Activated T-helper 2 cell treated with anti-CD3 and anti-CD28 coated beads, Interferon-gamma antibody, Interleukin-2, Interleukin-4, amounts not matched to agents 10 μg/mL and 5 μg/mL and 100 μg/mL, durations not matched to agents 14 hours and 24 hours and 36 hours (primary cell): ENCODE measurements at places on chromosomes 2 and 18. TPM values are rescaled to one million over a fixed set of nuclear protein-coding genes. Genes with fewer than 3 reads are reported as not detected.
A peak's percentile ranks its signal among the peaks of the same experiment; 100 is the strongest.

The IL36G gene
- not detected in 2 replicates for total RNA-seq

The CCDC74A gene
- total RNA-seq: 2.8 and 3.3 TPM in 2 replicates

DNA sequence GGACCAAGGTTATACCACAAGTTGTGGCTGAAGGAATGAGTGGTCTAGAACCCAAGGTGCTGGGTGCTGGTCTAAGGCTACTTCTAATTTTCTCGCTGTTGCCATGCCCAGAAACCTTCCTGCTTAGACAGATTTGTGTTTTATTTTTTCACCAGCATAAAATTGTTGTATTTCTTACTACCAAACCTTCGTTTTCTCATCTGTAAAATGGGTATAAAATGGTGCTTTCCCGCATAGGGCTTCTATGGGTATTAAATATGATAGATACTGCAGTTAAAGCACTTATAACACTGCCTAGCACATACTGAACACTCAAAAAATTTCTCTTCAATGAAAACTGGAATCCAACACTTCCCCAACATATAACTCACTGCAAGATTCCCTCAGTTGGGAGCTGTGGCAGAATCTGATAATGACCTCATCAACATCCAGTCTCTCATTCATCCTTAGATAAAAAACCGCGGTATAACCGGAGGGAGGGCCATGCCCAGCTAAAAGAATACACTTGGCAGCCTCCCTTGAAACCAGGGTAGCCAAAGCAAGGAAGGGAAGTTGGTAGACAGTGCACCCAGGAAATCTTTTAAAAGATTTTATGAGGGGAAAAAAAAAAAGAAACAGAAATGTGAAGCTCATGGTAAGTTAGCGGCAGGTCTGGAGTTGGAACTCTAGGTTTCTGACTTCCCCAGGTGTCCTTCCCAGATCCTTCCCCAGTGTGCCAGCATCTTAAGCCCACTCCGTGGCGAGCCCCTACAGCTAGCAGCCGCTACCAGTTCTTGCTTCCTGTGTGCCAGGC, 1.2 kb downstream of the NEMP2 start:
- no peak for DNase-seq

- DNase-seq: no peak
These were observed 28.4 kb upstream of the SUCLG1 start for GRCh38 chr2:84487298-84487996.

DNA sequence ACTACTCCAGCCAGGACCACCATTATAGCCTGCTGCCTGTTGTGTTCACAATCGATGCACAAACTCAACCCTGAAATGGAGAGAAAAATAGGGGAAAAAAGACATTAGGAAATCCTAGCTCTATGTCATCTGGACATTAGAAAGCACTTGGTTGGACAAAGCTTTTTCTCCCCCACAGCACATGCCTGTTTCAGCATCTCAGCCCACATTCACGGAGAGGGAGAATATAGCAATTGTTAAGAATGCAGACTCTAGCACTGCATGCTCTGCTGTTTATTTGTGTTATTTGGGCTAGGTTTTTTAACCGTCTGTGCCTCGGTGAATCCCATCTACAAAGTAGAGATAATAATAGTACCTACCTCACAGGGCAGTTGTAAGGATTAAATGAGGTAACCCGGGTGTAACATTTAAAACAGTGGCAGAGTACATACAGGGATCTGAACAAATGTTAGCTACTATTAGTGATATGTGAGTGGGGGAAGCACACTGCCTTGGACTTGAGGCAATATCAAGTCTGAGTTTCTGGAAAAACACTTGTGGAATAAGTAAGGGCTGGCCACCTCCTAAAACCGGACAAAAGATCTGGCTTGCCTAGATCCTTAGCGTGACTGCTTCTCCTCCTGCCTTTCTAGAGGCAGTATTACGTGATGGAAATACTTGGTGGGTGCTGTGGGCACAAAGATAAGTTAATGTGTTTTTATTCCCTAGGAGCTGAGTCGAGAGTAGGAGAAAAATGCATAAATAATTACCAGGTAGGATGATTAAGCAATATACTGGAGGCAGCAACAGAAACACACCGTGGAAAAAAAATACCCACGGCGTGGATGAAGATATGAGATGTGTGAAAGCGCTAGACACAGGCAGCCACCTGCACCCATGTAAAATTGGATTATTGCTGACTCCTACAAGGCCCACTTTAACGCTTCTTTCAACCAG, 1.0 kb upstream of the PPP1CB start:
- DNase-seq: peak; percentile 23

DNA sequence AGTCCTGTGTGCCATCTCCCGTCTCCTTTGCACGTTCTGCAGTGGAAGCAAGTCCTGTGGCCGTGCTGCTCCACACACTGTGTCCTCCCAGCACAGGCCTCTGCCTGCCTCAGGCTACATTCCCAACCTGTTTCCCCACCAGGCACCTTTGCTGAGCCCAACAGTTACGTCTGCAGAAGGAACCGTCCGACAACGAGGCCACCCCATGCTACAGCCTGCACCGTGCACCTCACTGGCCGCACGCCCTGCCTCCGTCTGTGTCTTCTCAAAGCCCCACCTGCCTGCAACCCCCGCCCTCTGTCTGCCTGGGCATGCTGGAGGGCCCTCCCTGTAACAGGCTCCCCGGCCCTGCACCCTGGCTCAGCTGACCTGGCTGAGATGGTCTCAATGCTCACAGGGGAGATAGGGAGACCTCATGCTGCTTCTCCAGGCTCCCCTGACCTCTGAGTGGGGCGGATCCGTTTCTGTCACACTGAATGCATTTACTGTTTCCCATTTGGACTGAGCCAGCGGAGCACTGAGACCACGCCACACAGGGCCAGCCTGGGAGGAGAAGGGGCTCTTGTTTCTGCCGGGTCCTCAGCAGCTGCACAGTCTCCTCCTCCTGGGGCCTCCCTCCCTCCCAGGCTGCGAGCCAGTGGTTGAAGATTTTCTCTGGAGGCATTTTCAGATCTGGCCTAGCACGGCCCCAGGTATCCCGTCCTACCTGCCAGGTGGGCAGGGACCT, 109.1 kb upstream of the OTOS start:
- no peak for DNase-seq

The CNDP2 gene
- 158 and 166 TPM in 2 replicates for total RNA-seq

- DNase-seq: no peak
These were observed 73.2 kb downstream of the HS1BP3 start for GRCh38 chr2:20577495-20578235.

DNA sequence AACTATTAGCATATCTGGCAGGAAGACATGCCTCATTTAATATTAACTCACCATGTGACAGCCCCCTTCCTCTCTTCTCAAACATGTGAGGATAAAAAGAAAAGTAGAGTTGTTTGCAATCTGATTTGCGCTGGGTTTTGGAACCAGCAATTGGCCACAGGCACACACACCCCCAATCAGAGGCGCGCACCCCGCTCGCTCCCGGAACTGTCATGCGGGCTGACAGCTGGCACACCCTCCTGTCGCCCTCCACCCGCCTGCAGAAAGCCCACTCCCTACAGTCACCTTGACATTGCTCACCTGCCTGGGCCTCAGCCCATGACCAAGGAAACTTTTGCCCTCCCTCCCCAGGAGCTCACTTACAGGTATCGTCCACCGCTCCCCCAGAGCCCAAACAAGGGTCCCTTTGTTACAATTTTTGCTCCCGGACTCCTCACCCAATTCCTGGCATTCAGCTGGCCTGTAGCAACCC, 1.1 kb downstream of the COBLL1 start:
- no peak for DNase-seq

The KIAA2012 gene
- not detected in 2 replicates for total RNA-seq

GRCh38 chr2:69644506-69644979, 1.0 kb upstream of the AAK1 start:
- no peak for DNase-seq

GRCh38 chr18:73563901-73564472, 583.6 kb downstream of the FBXO15 start:
- no peak for DNase-seq

The SCN3A gene
- total RNA-seq: 0.05 TPM in 1 of 2 replicates, not detected in the other

The AMER3 gene
- not detected in 2 replicates for total RNA-seq

DNA sequence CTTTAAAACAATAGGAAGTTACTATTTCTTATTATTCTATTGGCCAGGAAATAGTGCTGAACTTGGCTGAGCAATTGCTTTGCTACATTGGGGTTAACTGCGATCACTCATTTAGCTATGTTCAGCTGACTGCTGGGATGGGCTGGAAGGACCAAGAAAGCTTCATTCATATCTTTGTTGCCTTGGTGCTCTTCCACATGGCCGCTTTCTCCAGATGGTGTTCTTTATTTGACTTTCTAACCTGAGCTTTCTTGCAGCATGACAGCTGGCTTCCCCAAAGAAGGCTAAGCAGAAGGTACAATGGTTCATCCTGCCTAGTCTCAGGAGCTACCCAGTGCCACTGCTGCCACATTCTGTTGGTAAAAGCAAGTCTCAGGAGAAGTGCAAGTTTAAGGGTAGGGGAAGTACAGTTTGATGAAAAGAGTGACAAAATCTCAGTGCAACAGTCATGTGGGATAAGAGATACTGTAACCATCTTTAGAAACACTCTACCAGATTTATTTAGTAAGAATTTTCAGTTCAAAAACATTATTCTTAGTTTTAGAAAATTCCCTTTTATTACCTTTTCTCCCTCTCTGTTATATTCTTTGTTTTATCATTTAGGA, 180.6 kb upstream of the RBMS1 start:
- no peak for DNase-seq

The ZNF2 gene
- 3.3 and 3.6 TPM in 2 replicates for total RNA-seq

- DNase-seq: no peak
These were observed 12.8 kb upstream of the SMCHD1 start for GRCh38 chr18:2642771-2643170.

- DNase-seq: no peak
These were observed 19.2 kb upstream of the SLC14A2 start for GRCh38 chr18:45596036-45596435.

DNA sequence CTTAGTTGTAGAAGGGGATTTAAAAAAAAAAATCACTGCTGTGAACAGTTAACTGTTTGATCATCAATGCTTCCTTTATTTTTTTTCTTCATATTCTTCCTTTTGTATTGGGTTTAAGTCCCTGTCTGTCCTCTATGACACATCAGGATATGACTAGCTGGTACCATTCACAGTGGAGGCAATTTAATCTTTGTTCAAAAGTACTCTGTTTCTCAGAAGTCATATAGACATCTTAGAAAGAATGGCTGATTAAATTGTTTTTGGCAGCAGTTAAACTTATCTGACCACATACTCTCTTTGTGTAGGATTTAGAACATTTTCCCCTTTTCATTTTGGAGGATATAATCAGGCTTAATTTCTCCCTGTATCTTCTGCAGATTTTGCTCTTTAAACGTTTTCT, 807.8 kb upstream of the CDH2 start:
- no peak for DNase-seq

GRCh38 chr18:74244554-74244953, 47.2 kb downstream of the CYB5A start:
- no peak for DNase-seq

GRCh38 chr2:85714841-85715240, 20.7 kb downstream of the GNLY start:
- DNase-seq: no peak

The BCL11A gene
- total RNA-seq: 0.21 TPM in 2 replicates

The LRRC30 gene
- total RNA-seq: not detected in 2 replicates

GRCh38 chr18:21257386-21257785, 15.4 kb downstream of the GREB1L start:
- DNase-seq: no peak

DNA sequence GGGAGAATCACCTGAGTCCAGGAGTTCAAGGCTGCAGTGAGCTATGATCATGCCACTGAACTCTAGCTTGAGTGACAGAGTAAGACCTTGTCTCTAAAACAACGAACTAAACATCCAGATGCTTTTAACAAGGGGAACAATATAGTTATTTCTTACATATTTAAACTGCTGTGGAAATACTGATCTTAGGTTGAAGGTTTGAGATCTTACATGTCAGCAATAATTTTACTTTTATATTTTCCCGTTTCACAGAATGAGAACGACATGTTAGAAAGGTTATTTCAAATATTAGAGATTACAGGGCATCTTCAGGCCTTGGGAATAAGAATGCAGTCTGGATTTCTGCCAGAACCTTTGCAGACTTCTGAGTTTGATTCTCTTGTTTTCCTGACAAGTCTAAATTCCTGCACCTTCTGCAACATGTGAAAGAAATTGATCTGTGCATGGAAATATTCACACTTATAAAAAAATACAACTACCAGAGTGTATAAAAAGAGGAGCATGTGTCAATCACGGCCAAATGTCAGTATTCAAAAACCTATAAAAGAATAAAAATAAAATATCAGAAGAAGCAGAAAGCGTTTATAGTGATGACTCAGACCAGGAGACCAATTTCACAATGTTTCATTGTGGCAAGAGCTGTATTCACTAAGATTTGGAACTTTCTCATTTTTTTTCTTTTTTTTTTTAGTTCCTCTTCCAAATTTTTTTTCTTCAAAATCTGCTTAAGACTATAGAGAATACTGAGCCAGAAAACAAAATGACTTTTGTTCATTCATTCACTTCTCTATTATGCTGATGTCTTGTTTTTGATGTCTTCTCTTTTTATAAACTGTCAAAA, 29.6 kb downstream of the COLEC12 start:
- DNase-seq: no peak

DNA sequence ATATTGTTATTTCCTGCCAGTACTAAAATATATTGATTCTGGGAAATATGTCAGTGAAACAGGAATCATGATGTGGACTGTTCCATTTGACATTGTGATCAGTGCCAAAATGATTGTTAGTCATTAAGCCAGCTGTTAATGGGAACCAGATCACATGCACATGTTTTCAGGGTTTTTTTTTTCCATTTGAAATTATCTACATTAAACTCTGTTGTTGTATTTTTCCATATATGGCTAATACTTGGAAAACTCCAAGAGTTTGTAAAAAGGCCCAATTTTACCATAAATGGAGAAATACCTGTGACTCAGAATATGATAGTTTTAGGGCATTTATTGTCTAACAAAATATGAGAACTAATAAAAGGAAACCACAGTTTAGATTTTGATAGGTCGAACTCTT, 13.4 kb downstream of the ITGAV start:
- no peak for DNase-seq

The PER2 gene
- total RNA-seq: 19.1 and 19.3 TPM in 2 replicates

DNA sequence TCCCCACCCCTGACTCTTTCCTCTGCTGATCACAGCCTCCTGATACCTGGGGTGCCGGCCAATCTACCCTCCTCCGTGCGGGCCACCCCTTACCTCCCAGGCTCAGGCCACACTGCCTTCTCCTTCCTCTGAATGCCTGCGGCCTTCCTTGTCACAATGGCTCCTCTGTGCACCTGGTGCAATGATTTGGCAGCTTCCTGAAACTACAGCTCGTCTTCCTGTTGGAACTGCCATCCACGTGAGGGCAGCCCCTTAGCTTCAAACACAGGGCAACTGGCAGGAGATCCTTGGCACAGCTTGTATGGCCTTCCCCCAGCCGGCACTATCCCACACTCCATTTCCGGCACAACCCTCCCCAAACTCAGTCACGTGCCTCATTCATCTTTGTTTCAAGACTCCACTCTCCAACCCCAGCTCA, 69.0 kb downstream of the STPG4 start:
- no peak for DNase-seq

The DES gene
- total RNA-seq: not detected in 2 replicates

- DNase-seq: no peak
These were observed 47.7 kb upstream of the YWHAQ start for GRCh38 chr2:9678544-9678943.

DNA sequence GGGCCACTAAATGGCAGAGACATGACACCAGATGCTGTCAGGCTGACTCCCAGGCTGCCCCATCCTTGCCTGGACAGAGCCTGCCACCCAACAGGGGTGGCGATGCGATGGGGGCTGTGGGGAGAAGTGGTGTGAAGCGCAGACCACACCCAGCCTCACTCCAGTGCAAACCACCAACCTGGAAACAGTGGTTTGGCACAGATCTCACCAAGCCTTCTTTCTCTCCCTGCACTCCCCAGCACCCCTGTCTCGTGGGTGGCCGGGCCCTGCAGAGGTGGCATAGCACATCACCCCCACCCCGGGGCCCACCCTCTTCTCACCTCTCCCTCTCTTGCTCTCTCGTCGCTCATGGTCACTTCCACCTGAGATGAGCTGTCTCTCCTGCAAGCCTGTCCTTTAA, 32.6 kb downstream of the CIB4 start:
- DNase-seq: no peak
